ENCODE measurements at places on chromosomes 11 and 22.
A peak's percentile ranks its signal among the peaks of the same experiment; 100 is the strongest.

- no peak for DNase-seq
Measured at GRCh38 chr11:6632116-6633073, 13.2 kb upstream of the TPP1 start.

DNA sequence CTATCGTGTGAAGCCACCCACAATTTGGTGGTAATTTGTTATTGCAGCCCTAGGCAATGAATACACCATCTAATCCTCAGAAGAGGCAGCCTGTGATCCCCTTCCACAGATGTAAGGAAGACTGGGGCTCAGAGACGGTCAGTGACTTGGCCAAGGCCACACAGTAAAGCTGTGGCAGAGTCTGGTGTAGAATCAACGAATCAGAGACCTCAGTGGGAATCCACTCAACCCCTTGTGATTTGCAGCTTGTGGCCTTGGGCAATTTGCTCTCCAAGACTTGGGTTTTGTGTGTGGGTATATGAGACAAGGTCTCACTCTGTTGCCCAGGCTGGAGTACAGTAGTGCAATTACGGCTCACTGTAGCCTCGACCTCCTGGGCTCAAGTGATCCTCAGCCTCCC is 1.9 kb downstream of the LGALS2 start:
- DNase-seq = no peak

DNA sequence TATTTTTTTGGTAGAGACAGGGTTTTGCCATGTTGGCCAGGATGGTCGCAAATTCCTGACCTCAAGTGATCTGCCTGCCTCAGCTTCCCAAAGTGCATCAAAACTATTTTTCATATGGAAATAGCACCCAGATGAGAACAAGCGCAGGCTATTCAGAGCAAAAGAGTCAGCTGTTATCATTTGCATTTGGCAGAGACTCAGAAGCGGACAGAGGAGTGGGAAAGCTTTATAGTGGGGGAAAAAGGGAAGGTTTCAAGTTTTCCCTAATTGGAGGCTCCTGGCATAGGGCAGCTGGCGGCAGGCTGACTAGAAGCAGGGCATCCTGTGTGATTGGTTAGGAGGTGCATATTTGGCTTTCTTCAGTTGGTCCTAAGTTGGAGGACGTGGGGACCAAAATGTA is 20.2 kb downstream of the ATG13 start:
- DNase-seq = no peak

- DNase-seq = peak; percentile 23
Measured at GRCh38 chr11:45885274-45885920, at the start of gene MAPK8IP1. MAPK8IP1 (plus strand) TSS chr11:45885651; CDS start chr11:45885821, 170 bp downstream.

DNA sequence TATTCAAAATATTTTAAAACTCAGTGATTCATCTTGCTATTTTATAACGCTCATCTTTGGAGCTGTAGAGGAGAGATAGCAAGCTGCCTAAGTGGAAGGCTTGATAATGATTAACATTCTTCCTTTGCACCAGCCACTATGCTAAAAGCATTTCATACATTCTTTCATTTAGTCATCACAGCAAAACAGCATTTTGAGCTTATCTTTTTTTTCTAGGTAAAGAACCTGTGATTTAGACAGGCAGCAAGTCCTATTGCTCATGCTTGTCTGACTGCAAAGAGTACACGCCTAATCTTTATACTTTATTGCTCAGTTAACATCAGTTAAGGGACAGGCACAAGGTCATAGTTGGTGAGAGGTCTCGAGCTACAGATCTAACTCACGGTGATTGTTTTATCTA is 713.1 kb upstream of the ARHGAP42 start:
- no peak for DNase-seq

GRCh38 chr22:42500836-42501179 is 18.8 kb downstream of the RRP7A start:
- DNase-seq = no peak

- no peak for DNase-seq
Measured at GRCh38 chr11:33932721-33933120, 40.8 kb upstream of the LMO2 start.

DNA sequence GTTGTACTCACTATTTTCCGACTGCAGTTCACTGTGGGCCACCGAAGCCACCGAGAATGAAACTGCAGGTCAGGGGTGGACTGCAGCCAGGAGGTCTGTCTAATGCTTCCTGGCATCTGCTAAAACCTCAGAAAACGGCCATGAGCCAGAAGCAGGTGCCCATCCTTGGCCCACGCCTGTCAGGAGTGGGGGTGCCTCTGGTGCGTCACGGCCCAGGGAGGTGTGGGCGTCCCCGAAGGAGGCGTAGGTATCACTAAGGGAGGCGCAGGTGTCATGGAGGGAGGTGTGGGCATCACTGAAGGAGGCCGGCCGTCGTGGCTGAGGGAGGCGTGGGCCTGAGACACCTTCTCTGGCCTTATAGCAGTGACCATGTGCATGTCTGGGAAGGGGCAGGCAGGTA is 456.2 kb downstream of the TBC1D22A start:
- no peak for DNase-seq

DNA sequence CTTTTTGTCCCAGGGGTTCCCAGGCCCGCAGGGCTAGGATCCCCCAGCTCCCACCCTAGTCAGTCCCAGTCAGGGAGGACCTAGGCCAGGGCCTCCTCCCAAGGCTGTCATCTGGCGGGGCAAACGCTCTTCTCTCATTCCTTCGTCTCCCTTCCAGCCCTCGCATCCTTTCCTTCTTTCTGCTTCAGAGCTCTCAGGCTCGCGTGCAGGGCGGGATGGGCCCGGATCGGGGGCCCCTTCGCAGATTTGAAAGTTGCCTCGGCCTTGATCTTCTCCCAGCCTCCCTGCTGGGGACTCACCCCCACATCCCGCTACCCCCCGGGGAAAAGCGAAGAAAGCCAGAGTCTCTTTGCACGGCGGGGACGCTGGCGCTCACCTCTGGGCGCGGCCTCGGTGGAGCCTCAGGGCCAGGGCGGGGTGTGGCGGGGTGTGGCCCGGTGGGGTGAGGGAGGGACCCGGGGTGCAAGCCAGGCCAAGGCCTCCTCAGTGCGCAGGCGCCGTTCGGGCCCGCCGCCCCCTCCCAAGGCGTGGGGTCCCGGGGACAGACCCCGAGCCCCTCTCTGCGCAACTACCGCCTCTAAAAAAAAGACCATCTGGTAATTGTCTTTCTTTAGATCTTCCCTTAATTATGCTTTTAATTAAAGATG is 14.8 kb upstream of the PAX6 start:
- DNase-seq = no peak

All from HL-60 (cell line).